Head of caudate nucleus (tissue), 42 donors: ENCODE measurements at places on chromosomes 2 and 18.

- DNase-seq: no peak
Observed at GRCh38 chr2:19114754-19115231, 243.6 kb downstream of the OSR1 start.

DNA sequence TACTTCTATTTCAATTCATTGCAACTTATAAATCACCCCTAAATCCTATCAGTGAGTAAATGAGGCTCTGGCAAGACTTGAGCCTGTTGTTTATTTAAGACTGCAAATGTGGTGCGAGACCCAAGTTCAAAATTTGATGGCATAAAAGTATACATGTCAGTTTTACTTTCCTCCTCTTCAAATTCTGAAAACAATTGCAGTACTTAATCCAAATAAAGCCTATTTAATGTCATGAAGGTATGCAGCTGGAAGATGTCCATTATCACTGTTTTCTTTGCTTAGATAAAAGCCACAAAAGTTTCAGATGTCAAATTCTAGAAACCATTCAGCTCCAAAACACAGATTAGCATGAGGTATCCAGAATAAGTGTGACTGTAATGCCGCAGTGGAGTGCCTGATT, 3.3 kb downstream of the APCDD1 start:
- no peak for DNase-seq

GRCh38 chr18:23712445-23712844, 23.2 kb downstream of the LAMA3 start:
- no peak for DNase-seq

- no peak for DNase-seq
Observed at GRCh38 chr2:148590612-148591011, 53.9 kb upstream of the EPC2 start.

DNA sequence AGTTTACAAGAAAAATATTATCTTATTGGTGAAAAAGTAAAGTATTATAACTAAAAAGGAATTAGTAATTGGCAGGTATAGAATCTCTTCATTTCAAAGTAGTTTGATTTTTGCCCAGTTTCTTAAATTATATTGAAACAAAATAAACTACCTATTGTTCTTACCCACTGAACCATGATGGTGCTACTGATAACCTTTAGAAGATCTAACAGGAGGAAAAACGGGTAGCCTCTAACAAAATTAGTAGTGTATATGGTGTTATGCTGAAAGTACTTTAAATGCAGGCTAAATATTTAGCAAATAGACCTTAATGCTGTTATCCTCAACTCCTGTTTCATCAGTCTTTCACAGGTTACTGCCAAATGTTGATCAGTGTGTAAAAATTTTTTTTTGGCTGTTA, 19.1 kb downstream of the MRPS9 start:
- no peak for DNase-seq

- DNase-seq: no peak
Observed at GRCh38 chr2:190105554-190105953, 43.0 kb upstream of the MSTN start.

GRCh38 chr18:56139792-56140254, 498.6 kb downstream of the TXNL1 start:
- DNase-seq: peak; percentile 11

GRCh38 chr18:55275039-55275901, 312.7 kb downstream of the TCF4 start:
- peak; percentile 31 for DNase-seq

DNA sequence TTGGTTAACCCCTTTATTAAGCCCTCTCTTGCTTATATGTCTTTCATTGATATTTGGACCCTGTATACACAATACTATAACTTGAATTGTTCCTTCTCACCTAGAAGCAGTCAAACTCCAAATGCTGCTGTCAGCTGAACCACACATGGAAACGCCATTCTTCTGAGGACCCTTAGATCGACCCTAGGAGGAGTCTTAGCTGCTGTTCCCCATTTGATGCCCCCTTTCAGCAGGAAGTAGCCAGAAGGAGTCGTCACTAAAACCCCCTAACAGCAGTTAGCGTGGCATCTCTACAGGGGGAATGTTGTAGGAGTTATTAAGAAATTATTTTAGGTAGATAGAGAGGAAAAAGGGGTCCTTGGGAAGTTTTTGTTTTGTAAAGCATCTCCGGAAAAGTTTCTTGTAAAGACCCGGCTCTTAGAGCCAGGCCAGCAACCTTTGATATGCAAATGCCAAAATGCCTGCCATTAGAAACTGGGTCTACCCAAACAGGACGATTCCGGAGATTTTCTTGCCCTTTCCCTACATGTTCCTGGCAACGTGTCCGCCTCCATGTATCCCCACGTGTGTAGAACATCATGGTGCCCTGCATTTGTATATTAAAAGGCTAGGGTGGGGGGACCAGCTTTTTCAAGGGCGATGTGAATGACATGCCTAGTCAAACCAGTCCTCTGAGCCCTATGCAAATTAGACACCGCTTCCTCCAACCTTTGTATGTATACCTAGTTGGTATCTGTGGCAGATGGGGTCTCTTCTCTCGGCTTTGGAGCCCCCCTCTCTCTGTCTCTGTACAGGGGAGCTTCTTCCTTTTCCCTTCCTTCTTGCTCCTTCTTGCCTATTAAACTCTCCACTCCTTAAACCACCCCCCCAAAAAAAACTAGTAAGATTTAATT, 638.4 kb upstream of the POU3F3 start:
- DNase-seq: no peak

GRCh38 chr2:60945341-60945740, 64.0 kb downstream of the REL start:
- DNase-seq: no peak
